ENCODE measurements at places on chromosomes 13 and 19. TPM values are rescaled to one million over a fixed set of nuclear protein-coding genes. Genes with fewer than 3 reads are reported as not detected.

PCDH20 gene
- not detected for polyA plus RNA-seq

EBPL gene
- 43.3 TPM for polyA plus RNA-seq

PRSS57 gene
- not detected for polyA plus RNA-seq

FPR3 gene
- not detected for polyA plus RNA-seq

- no peak for DNase-seq
These were observed 9.0 kb downstream of the MICU2 start for GRCh38 chr13:21594715-21595545.

- no peak for DNase-seq
These were observed 7.2 kb downstream of the DDX39A start for GRCh38 chr19:14411938-14412245.

DNA sequence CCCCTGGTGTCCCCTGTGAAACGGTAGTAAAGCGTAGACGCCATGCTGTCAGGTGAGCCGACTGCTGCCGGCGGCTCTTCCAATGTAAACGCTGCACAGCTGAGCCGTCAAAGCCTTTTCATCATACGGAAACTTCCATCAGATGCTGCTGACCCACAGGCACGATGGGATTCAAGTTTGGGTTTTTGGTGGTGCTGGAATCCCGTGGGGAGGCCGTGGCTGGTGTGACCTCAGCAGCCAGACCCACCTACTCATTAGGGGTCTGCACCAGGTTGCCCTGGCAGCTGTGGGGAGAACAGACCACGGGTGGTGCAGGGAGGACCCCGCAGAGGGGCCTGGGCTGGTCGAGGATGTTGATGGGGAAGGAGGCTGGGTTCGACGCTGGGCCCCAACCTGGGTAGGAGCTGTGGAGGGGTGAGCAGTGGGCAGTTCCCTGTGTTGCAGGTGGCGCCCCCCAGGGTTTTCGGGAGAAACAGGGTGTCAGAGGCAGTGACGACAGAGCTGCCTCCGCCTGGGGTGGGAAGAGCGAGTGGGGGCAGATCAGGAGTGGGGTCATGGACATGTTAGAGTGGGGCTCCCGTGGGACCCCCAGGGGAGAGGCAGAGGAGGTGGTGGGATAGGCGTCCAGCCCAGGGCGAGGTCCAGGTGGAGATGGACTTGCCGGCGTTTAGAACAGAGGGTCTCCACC is 6.6 kb downstream of the GRIN3B start:
- no peak for DNase-seq

- DNase-seq: no peak
These were observed 6.9 kb upstream of the ZNF431 start for GRCh38 chr19:21134934-21135366.

Data from BJ (cell line).